ENCODE measurements at places on chromosomes 16 and 17.

DNA sequence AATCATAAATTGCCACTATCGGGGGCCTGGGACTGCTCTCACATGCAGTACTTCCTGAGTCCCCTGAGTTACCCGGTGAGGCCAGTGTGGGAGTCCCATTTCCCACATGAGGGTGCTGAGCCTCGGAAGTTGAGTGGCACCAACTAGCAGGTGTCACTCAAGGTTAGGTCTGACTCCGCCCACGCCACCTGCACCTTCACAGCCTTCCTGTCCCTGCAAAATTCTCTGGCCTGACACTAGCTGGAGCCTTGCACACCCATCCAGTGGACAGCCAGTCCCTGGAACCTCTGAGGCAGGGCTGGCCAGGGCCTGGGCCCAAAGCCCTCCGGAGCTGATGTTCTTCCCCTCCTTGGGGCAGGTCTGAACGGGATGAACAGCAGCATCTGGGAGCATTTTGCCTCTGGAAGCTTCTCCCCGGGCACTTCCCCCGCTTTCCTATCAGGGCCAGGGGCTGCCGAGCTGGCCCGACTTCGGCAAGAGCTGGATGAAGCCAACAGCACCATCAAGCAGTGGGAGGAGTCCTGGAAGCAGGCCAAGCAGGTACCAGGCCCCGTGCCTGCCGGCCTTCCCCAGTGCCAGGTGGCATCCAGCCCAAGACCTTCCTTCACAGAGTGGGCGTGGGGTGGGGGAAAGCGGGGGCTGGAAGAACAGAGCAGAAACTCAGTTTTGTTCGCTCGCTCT lies 21.9 kb downstream of the UNC13D start:
- DNase-seq: no peak

DNA sequence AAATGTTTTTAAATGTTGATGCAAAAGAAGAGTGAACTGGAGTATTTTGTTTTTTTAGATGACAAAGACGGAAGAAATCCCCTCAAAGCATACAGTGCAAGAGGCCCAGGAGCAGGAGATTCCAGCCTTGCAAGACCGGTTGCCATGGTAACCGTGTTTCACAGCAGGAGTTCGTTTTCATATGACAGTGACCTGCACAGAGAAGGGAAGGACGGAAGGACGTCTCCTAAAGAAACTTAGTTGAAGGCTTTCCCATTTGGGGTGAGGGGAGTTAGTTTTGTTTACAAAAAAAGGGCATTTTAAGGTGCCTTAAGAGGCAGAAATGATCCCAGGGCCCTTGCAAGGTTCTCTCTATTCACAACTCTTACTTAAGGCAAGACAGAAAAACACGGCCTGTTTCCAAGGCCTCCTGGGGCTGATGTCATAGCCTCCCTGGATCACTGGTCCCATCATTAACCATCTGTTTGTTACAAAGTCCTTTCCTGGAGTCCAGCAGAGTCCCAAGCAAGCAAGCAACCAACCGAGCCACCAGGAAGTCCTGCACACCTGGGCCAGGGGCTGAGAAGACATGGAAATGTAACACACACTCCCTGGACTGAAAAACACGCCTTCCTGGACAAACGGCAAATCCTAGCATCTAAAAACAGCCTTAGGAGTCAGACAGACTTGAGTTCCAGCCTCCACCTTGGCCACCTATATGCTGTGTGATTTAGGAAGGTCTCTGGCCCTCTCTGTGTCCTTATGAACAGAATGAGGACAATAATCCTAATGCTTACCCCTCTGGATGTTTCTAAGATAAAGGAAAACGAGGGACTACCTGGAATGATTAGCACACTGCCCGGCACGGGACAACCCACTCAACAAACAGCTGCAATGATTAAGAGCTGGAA lies 30.3 kb upstream of the RPH3AL start:
- DNase-seq: no peak

DNA sequence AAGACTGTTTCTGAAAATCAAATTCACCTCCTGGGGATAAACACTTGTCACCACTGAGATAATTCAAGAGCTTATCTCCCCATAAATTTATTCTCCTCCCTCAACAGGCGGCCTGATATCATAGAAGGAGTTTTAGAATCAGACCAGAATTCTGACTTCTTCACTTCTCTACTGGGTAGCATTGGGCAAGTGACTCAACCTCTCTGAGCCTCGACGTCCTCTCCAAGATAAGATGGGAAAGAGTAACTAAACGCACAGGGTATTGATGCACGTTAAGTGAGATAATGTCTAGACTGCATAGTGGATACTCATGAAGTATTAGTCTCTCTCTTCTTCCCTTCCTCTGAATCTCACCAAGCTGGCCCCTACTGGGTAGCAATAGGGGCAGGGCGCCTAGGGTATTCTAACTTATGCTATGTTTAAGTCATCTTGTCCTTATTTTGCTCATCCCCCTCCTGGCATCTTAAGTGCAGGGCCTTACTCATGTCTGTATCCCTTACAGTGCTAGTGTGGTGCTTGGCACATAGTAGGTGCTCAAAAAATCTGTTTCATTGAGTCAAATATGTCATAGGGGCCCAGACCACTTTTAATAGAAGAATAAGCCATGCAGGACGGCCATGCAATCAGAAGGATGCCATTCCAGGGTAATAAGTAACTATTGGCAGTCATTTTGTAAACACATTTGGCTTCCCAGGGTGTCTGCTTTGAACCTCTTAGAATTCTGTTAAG lies 476.4 kb upstream of the CCL2 start:
- no peak for DNase-seq

GRCh38 chr17:11598274-11599221 lies at the start of gene DNAH9:
DNAH9 (plus strand) TSS chr17:11598470; CDS start chr17:11598499, 29 bp downstream.
- no peak for DNase-seq

DNA sequence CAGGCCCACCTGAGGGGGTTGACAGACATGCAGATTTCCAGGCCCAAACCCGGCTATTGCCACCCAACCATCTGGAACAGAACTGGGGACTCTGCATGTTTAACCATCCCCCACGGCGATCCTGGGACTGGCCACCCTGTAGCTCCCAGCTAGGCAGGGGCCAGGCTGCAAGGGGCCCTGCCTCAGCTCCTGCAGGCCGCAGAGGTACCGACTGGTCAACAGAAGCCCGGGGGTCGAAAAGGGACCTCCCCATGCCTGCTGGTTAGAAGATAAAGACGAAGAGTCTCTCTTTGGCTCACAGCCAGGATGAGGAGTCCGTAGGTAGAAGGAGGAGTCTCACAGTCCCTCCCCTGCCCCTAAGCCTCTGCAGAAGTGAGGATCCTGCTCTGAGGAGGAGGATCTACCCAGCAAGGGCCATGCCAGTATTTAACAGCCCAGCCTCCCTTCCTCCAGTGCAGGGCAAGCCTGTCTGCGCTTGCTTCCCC lies 223.4 kb upstream of the TNRC6C start:
- no peak for DNase-seq

GRCh38 chr16:67021321-67021720 lies 7.6 kb upstream of the CBFB start:
- DNase-seq: no peak
